ENCODE measurements at places on chromosomes 5 and 9.

- DNase-seq: no peak
Measured at GRCh38 chr5:77643654-77644370, 5.3 kb upstream of the OTP start.

- DNase-seq: no peak
Measured at GRCh38 chr9:99244344-99245260, 22.5 kb downstream of the SEC61B start.

- DNase-seq: no peak
Measured at GRCh38 chr5:60455589-60455988, 244.4 kb downstream of the DEPDC1B start.

DNA sequence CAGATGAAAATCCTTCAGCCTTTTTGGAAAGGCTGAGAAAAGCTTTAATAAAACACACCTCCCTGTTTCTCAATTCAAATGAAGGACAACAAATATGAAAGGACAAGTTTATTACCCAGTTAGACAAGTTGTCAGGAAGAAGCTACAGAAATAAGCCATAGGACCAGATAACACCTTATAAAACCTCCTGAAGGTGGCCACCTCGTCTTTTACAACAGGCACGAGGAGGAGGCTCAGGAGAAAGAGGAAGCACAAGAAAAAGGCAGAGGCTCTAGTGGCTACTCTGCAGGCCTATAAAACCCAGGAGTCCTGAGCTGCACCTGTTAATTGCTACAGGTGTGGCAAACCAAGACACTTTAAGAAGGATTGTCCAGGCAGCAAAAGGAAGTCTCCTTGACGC, 352.1 kb upstream of the CDH18 start:
- no peak for DNase-seq

GRCh38 chr5:142290577-142291299, 34.1 kb downstream of the SPRY4 start:
- peak; percentile 68 for DNase-seq

DNA sequence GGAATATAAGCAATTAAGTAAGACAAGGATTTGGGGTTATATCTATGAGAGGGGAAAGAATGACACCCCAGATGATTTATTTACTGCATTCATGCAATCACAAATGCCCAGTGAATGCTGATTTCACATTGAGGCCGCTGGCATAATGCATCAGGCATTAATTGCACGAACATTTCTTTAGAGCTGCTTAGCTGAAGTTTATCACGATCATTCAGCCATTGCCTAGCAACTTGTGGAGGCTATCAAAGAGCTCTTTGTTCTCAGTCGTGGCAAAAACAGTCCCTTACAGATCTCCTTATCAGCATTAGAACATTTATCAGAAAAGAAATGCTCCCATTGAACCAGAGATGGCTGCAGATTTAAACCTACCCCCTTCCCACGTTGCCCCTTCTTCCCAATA, 88.7 kb upstream of the PRRC1 start:
- DNase-seq: no peak

GRCh38 chr5:170737591-170737990, 45.9 kb upstream of the GABRP start:
- DNase-seq: no peak

DNA sequence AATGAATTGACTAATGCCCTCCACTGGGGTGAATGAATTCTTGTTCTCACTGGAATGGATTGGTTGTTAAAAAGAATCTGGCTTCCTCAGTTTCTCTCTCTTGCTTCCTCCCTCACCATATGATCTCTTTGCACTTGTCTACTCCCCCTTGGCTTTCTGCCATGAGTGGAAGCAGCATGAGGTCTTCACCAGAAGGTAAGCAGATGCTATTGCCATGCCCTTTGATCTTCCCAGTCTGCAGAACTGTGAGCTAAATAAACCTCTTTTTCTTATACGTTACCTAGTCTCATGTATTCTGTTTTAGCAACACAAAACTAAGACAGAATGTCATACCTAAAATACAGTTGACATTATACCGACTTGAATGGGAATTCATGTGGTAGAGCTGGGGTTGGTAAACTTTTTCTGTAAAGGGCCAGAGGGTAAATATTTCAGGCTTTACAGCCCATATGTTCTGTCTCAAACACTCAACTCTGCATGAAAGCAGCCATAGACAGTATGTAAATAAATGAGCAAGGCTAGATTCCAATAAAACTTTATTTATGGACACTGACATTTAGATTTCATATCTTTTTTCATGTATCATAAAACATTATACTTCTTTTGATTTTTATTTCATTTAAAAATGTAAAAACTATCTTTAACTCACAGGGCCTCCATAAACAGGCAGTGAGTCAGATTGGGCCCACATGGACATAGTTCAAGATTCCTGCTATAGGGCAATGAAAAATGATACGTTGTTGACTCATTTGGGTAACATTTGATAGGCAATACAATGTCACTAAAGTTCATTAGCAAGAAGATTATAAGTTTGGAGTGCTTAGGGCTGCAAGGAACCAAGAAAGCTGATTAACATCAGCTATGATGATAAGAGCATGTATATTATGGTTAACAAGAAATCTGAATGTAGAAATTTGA, 79.4 kb upstream of the TLE4 start:
- peak; percentile 12 for DNase-seq

- peak; percentile 29 for DNase-seq
Measured at GRCh38 chr9:39588500-39589137, 233.2 kb downstream of the SPATA31A1 start.

DNA sequence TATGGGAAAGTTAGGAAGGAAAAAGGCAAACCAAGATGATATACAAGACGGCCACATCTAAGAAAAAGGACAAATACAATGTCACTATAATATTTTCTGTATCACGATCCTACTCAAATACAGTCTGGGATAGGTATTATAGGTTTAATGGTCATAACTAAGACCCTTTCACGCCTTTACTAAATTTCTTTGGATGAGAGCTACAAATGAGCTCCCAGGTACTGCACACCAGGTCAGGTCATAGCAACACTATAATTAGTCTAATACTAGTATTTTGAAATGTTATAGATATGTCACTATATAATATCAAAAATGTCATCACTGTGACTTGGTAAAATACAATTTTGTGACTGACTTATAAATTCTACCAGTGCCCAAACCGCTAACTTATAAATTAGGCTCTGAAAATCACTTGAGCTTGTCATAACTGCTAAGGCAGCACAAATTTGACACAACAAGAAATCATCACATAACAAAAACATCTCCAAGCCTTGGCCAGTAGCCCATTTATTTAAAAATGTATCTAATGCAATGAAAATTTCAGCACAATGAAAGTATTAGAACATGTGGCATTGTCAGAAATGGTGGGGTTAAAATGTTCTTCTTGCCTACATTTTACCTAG, 6.9 kb downstream of the SELENOP start:
- no peak for DNase-seq

DNA sequence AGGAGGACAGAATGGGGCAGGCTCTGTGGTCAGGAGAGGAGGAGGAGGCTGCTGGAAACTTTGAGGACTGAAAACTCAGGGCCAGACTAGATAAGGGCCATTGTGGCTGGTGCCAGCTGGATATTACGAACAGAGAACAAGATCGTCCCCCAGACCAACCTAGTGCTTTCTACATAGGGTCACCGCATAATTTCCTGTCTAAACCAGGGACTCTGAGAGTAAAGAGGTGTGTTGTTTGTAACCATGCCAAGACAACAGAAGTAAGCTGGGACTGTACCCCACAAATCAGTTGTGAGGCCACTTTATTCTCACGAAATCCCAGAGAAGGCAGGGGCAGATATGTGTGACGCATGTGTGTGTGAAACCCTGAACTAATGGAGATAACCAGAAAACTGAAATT, 20.3 kb upstream of the GFPT2 start:
- no peak for DNase-seq

DNA sequence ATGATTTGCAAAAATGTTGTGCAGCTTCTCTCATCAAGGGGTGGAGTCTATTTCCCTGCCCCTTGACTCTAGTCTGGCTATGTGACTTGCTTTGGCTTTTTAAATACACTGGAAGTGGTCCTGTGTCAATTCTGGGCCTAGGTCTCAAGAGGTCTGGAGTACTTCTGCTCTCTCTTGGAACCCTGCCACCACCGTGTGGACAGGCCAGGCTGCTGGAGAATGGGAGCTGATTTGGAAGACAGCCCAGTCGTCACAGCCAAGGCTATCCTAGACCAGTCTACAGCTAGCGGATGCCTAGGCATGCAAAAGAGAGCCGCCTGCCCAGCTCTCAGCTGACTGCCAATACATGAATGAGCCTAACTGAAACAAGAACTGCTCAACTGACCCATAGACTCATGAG, 56.7 kb upstream of the CLINT1 start:
- no peak for DNase-seq
